ENCODE measurements at places on chromosomes 1 and 21.

GRCh38 chr21:21156957-21157356 is 158.7 kb downstream of the NCAM2 start:
- DNase-seq, result no peak

GRCh38 chr1:213621077-213621476 is 366.7 kb upstream of the PROX1 start:
- no peak for DNase-seq

GRCh38 chr1:27047914-27048313 is 35.3 kb upstream of the TENT5B start:
- no peak for DNase-seq

GRCh38 chr1:83799594-83799993 is 199.3 kb downstream of the TTLL7 start:
- no peak for DNase-seq

DNA sequence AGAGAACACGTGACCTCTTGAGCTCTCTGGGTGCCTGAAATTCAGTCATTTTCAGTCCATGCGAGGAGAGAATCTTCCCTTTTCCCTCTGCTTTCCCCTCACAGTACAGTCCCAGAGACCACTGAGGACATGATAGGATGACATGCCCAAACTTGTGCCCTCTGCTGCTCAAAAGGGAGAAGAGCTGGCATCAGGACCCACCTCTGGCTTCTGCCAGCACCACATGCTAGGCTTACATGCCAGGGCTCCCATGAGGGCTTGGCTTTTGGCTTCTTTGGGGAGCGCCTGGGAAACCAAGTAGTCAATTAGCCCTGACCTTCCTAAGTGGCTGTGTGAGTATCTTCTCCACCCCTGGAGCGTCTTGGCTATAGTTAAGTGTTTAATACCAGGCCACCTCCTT is 13.8 kb upstream of the KCNQ4 start:
- no peak for DNase-seq

DNA sequence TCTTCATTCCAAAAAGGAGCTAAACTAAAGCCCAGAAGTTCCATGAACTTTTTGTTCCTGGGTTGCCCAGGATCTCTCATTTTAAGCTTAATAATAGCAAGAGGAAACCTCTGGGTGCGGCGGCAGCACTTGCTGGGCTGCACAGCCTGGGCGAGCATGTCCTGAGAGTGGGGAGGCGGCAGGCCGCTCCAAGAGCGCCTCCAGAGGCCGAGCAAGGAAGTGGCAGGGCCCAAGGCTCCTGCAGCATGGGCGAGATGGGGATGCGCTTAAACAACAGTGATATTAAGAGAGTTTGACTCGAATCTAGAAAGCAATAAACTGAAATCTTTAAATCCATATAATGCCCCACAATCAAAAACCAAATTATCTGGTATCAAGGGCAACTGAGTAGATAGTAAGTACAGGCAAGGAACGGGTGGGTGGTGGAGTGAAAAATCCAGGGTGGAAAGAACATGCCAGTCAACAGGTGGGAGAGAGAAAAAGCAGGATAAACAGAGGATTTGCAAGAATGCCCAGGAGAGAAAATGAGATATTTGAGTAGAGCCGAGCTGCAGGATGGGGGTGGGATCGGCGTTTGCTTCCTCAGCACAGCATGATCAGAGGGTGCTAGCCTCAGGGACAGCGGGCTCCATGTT is 14.1 kb upstream of the TNR start:
- no peak for DNase-seq

DNA sequence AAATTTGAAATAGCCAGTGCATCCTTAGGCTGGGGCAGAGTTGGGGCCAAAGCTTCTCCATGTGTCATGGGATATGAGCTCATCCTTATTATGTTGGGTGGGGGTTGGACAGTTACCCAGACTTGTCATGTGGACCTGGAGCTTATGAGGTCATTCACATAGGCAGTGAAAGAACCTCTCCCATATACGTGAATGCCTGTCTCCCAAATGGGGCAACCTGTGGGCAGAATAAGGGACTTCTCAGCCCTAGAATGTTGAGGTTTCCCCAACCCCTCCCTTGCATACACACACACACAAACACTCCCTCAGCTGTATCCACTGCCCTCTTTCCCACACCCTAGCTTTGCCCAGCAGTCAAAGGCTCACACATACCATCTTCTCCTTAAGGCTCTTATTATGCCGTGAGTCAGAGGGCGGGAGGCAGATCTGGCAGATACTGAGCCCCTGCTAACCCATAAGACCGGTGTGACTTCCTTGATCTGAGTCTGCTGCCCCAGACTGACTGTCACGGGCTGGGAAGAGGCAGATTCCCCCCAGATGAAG is 2.3 kb upstream of the IVL start:
- no peak for DNase-seq

DNA sequence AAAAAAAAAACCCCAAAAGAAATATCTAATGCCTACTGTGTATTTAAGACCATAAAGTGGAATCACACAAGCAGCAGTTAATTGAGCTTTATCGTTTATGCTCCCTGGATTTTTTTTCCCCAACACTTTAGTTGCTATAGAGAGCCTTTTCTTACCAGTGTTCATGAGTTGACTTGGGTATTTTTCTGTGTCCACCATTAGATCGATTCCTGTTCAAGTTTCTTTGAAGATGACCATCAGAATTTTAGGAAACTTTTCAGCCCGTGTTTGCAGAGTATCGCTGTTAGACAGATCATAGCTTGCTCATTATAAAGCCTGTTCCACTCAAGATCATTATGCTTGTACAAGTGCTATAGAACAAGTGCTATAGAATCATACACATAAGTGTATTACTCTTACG is 1.5 kb downstream of the RALGPS2 start:
- DNase-seq, result no peak

DNA sequence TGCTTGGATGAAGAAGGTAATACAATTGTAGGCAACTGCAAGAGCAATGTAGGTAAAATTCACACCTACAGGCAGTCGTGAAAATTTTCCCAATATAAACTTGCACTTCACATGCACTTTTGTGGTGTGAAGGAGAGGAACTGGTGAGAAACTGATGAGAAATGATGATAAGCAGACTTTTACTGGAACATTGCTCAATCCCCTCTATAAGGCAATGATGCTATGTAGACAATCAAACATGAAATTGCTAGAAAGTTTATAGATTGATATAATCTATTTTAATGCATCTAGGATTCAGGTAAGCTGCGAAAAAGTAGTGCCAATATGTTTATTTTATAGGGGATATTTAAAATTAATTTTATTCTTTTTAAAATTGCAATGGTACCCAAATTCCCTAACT is 802.2 kb downstream of the KCNT2 start:
- DNase-seq, result no peak

DNA sequence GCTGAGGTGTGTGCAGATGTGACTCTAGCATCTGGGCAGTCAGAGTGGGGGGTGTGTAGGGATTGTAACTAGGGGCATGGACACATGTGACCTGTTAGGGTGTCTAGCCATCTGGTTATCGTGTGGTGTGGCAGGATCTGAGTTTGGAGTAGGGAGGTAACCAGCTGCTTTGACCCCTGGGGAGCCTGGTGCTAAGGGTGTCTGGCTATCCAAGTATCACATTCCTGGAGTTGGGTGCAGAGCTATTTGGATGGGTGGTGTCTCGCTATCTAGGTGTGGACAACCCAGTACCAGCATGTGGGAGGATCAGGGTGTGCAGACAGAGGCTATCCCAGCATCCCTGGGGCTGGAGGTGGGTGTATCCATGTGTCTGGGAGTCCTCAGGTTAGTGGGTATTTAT is 4.7 kb downstream of the PTPRU start:
- no peak for DNase-seq

DNA sequence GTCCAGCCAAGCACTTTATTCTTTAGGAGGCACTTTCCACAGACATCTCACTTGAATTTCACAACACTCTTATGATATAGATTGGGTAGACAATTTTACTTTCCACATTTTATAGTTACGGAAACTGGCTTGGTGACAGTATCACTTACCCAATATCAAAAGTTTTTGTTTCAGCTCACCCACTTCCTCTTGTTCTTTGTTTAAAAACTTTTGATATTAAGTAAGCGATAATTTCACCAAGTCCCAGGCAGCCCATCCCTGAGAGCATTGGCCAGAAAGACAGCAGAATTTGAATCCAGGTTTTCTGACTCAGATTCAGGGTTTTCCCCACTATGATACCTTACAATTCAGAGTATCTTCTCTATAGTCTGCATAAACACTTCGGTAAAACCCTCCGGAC is 60.0 kb downstream of the LRIG2 start:
- peak; percentile 75 for DNase-seq

DNA sequence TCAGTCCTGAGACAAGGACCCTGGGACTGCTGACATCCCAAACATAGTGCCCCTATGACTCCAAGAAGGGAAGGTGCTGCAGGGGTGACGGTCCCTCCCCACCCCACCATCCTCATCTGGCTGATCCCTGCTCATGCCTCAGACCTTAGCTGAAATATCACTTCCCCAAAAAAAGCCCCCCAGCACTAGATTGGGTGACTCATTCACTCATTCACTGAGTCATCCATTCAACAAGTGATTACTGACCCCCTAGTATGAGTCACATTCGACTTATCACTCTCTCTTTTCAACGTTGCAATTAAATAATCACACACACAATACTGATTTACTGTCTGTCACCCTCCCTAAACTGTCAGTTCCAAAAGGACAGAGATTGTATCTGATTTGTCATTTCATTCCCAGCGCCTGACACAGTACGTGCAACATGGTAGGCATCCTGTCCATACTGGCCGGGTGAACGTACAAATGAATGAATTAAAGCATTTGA is 48.6 kb downstream of the HIVEP3 start:
- DNase-seq, result peak; percentile 79

GRCh38 chr1:46526691-46527291 is 24.7 kb downstream of the KNCN start:
- DNase-seq, result no peak

- DNase-seq, result peak; percentile 7
These were observed 43.2 kb upstream of the C1orf185 start for GRCh38 chr1:51058858-51059257.

GRCh38 chr1:175200678-175201521 is 8.3 kb upstream of the KIAA0040 start:
- no peak for DNase-seq

- no peak for DNase-seq
These were observed 50.2 kb downstream of the PRDX6 start for GRCh38 chr1:173527151-173527826.

DNA sequence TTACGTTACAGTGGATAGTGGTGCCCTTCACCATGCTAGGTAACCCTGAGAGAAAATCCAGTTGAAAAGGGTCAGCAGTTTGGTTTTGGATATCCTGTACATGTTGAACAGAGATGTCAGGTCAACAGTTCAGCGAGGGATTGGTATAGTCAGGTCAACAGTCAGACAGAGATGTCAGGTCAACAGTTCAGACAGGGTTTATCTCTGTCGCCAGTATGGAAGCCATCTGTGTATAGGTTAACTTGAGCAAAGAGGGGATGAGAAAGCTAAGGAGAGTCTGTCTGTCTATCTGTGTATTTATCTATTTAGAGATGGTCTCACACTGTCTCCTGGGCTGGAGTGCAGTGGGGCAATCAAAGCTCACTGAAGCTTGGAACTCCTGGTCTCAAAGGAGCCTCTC is 17.7 kb downstream of the DHDDS start:
- DNase-seq, result no peak

DNA sequence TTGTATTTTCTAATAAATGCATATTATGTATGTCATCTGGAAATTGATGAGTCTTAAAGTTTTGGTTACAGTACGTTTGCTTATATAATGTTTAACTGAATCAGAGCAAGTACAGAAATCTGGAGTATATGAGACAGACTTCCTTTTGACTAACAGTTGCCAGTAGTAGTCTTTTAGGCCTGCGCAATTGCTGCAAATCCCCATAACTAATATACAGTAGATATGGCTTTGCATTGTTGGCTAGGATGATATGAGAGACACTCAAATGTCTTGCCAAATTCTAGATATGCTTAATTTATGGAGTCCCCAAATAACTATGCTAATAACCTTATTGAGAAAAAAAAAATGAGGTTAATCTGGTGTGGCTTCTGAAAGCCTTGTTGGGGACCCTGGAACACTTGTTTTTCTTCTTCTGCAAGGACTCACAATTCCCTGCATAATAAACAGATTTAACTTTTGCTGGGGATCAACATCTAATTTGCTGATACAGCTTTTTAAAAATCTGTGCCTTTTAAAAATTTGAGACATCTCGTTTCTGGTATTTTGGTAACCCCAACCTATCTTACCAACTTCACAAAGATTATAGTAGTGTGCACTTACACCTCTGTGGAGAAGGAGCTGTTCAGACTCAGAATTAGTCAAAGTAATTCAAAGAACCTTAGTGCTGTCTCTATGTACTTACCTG is 22.9 kb downstream of the EXO1 start:
- DNase-seq, result no peak

GRCh38 chr1:244209955-244210354 is 158.9 kb downstream of the ZBTB18 start:
- DNase-seq, result peak; percentile 15

GRCh38 chr1:27117733-27118439 is 37.0 kb downstream of the SLC9A1 start:
- DNase-seq, result no peak

- no peak for DNase-seq
These were observed 431.5 kb downstream of the LMO4 start for GRCh38 chr1:87760155-87760554.

GRCh38 chr1:208025031-208025430 is 114.1 kb upstream of the CD34 start:
- no peak for DNase-seq

GRCh38 chr1:193890935-193891334 is 704.5 kb upstream of the B3GALT2 start:
- no peak for DNase-seq

DNA sequence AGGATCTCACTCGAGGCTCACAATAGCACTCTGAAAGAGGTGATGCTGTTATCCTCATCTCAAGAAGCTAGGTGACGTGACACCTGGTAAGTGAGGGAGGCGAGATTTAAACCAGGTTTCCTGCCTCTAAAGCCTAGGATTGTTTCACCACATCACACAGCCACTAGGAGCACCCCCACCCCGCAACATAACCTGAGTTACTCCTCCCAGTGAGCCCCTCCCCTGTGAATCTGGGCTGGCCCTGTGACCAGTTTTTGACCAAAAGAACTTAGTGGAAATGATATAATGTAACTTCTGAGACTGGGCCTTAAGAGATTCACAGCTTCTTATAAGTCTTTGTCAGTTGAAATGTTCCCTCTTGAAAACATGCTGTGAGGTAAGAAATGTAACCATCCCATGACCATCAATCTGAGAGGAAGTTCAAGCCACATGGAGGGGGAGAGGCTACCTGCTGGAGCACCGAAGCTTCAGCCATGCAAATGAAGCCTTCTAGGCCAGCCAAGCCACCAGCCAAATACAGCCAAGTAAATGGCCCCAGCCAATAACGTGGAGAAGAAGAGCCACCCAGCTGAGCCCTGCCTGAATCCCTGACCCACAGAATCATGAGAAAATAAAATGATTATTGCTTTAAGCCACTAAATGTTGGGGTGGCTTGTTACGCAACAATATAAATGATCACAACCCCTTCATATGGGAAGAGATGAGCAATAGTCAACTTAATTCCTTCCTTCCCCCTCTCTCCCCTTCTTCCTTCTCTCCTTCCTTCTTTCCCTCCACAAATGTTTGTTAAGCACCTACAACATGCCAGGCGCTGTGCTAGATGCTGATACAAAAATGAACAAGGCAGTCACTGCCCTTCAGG is 61.0 kb upstream of the FAM20B start:
- DNase-seq, result no peak

GRCh38 chr1:204624631-204625216 is 60.8 kb downstream of the LRRN2 start:
- no peak for DNase-seq

All from MV-4-11 (cell line).